ENCODE measurements at places on chromosomes 7 and 10. TPM values are rescaled to one million over a fixed set of nuclear protein-coding genes. Genes with fewer than 3 reads are reported as not detected.

- DNase-seq: no peak
Observed at GRCh38 chr10:88890681-88891381, 10.8 kb downstream of the STAMBPL1 start.

Gene CYP2C18
- 1.4 TPM for total RNA-seq

- DNase-seq: peak; percentile 47
Observed at GRCh38 chr7:87220734-87221215, 1.2 kb upstream of the TMEM243 start.

DNA sequence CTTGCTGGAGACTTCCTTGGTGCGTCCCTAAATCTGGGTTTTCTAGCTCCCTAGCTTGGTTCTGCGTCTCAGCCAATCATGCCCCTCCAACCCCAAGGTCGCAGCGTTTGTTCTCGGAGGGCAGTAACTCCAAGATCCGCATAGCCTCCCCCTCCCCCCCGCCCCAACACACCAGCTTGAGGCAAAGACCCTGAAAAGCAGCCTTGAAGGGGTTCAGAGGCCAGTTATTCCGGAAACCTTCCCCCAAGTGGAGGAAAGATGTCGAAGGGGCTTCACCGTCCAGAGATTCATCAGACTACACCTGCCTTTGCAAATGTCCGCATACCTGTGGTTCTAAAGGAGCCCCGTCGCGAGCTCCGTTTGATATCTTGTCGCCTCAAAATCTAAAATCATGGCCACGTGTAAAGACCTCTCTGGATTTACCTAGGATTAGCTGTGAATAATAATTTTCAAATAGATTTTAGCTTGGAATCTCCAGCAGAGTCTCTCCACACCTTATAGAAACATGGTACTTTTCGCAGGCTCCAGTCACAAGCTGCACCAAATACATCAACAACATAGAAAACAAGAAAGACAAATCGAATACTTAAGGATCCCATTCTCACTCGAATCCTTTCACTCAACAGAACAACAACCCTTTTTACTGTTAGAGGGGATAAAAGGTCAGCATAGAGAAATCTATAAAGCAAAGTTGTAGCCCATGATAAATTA is 7.9 kb downstream of the DLX6 start:
- peak; percentile 41 for DNase-seq

GRCh38 chr10:103498936-103499638 is 5.6 kb downstream of the NEURL1 start:
- DNase-seq: no peak

GRCh38 chr10:48923748-48924147 is 15.9 kb downstream of the LRRC18 start:
- peak; percentile 82 for DNase-seq

GRCh38 chr10:25666276-25666675 is 267.8 kb upstream of the MYO3A start:
- peak; percentile 5 for DNase-seq

Gene TPK1
- total RNA-seq: 16.6 TPM

Gene ADCY1
- 1.8 TPM for total RNA-seq

- no peak for DNase-seq
Observed at GRCh38 chr7:137395420-137395819, 51.9 kb upstream of the PTN start.

DNA sequence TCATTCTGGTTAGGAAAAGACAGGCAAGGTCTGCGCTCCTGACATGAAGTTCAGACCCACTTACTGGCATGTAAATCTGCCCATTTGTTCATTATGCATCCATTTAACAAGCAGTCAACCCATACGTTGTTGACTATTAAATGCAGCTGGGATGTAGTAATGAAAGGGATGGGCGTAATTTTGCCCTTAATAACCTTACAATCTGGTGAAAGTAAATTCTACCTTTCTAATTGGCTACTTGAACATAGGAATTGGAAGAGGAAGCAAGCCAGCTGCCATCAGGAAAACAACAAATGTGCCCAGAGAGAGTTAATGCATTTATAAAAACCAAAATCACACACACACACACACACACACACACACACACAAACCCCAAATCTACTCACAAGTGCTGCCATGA is 170.2 kb upstream of the PITRM1 start:
- DNase-seq: no peak

DNA sequence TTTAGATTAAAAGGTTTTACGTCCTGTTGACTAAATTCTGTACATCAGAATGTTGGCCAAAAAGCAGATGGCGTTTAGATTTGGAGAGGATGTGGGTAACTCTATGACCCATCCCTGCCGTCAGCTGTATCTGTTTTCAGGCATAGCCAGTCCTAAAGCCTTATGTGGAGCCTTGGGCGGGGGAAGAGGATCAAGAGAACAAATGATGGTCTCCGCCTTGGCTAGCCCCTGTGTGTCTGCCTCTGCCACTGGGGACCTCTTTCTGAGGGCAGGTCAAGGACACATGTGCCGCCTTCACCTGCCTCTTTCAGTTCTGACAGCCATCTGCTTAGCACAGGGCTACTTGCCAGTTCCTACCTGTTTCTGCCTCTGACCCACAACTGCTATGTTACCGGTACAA is 24.1 kb downstream of the PDSS1 start:
- DNase-seq: no peak

Gene RGR
- total RNA-seq: not detected

- peak; percentile 66 for DNase-seq
Observed at GRCh38 chr10:119207713-119208552, 562 bp downstream of the GRK5 start.

- no peak for DNase-seq
Observed at GRCh38 chr10:100130831-100131230, 49.2 kb upstream of the CPN1 start.

DNA sequence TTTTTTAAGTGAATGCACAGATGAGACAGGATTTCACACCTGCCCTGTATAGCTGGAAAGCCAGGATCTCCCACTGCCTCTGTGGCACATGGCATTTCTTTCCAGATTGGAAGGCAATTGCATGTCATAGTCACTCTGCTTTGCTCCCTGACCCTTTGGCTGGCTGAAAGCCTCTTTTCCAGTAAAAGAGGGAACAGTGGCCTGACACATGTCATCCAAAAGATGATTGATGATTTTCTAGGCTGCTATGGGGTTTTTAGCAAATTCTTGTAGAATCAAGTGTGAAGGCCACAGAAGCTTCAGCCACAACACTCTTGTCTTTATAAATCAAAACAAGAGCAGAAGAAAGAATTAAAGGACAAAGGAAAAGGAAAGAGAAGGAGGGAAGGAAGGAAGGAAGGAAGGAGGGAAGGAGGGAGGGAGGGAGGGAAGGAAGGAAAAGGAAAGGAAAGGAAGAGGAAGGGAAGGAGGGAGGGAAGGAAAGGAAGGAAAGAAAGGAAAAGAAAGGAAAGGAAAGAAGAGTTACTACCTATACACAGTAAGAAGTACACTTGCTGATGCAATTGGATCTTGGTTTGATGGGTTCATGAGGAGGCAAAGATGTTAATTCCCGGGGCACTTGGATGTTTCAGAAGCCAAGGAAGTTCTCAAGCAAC is 158.9 kb upstream of the FRMD4A start:
- no peak for DNase-seq

DNA sequence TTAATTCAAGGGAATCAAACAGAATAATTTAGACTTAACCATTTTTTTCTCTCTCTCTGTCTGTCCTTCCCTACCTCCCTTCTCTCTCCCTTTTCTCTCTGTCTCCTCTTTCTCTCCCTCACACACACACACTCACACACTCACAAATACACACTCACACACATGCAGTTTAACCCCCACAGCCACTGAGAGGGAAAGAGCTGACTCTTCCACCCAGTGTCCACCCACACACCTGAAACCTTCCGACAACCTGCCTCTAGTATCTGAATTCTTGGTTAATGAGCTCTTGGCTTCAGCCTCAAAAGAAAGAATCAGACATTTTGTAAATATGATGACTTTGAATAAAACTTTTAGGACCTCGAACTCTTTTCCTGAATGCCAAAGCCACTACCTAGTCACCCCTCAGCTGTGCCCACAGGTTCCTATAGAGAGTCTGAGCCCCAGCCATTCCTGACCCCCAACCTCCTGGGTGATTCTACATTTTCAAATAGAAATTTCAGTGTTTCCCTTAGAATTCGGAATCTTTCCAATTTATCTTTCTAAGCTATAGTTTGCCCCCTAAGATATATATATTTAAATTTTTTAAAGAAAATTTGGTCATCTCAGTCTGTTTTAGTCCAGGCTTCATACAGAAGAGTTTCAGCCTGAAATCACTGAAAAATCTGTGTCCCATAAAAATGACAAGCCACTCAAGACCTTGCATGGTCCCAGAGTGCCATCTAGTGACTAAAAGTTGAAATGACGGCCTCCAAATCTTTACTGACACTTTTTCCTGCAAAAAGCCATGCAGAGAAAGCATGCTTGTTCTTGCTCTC is 202.8 kb downstream of the IPMK start:
- DNase-seq: peak; percentile 29

Gene SGCE
- total RNA-seq: 171 TPM

DNA sequence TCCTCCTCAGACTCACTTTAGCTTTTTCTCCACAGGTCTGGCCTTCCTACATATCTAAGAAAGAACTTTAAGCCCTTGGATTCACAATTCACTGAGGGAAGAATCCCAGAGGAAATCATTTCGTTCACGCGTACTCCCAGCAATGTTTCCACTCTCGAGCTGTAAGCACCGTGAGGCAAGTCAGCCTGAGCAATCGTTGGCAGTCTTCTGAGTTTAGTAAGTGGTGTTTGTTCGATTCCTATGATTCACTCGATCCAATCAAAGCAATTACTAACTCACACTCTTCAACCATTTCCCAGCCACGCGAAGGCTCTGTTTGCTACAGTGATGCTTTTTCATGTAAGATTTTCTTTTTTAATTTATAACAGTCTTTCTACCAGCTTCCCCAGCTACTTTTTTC is 10.2 kb upstream of the PRLHR start:
- DNase-seq: no peak

Gene GDF10
- total RNA-seq: 34.7 TPM

Gene APBB1IP
- total RNA-seq: 26.0 TPM

- no peak for DNase-seq
Observed at GRCh38 chr7:99622596-99622995, 5.8 kb downstream of the ZSCAN25 start.

GRCh38 chr10:129096065-129096984 is 370.7 kb upstream of the MGMT start:
- DNase-seq: peak; percentile 96

Measured in lung (tissue), 17 donors.